NT2/D1 (cell line): ENCODE measurements at places on chromosomes 1 and 21.

DNA sequence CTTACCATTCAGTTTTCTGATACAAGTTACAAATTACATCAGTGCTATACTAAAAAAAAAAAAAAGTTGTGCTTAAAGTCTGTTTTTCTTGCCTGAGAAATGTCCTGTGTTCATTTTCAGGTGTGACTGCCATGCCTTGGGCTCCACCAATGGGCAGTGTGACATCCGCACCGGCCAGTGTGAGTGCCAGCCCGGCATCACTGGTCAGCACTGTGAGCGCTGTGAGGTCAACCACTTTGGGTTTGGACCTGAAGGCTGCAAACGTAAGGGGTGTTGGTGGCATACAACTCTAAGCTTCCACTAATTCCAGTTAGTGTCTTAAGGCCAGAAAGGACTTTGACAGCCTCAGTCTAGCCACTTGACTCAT, 60.1 kb upstream of the LAMC2 start:
- no peak for DNase-seq

DNA sequence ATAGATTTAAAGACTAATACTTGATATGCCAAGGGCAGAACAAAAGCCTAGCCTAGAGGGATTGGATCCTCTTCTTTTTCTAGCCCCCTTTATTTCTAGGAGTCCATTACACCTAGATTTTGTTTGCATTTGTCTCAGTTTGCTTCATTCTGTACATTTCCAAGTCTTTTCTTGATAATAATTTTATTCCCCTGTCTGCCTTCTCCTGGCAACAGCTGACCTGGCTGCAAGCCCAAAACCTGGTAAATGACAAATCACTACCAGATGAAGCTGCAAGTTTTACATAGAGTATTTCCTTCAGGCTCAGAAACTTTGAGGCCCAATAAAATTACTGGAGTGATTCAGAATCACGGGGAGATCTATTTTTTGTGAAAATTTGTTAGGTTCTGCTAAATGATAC, 36.5 kb upstream of the LHX8 start:
- DNase-seq, result no peak

DNA sequence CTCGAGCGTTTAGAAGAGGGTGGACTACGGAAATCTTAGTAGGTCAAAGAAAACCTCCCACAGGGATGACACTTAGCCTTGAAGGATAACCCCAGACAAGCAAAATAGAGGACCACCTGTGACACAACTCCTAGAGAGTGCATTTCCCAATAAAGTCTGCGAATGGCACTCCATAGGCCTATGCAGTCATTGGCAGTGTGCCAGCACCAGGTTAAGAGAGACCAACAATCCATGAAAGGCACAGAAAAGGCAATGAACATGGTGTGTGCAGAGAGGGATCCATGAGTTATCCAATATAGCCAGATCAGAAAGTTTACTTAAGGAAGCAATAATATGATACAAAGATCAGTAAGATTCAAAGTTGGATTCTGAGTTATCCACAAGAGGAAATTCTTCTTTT, 45.2 kb upstream of the FMO2 start:
- no peak for DNase-seq

GRCh38 chr1:176225911-176226310, 18.8 kb upstream of the COP1 start:
- DNase-seq, result no peak

- DNase-seq, result no peak
Measured at GRCh38 chr1:52636721-52637695, 4.0 kb downstream of the SHISAL2A start.

- no peak for DNase-seq
Measured at GRCh38 chr1:218347723-218348627, 2.8 kb downstream of the TGFB2 start.

- DNase-seq, result peak; percentile 67
Measured at GRCh38 chr1:24909388-24909898, 20.6 kb downstream of the RUNX3 start.

- DNase-seq, result no peak
Measured at GRCh38 chr1:19577036-19577435, 67.1 kb upstream of the NBL1 start.
